ENCODE measurements at places on chromosomes 3 and 15.

DNA sequence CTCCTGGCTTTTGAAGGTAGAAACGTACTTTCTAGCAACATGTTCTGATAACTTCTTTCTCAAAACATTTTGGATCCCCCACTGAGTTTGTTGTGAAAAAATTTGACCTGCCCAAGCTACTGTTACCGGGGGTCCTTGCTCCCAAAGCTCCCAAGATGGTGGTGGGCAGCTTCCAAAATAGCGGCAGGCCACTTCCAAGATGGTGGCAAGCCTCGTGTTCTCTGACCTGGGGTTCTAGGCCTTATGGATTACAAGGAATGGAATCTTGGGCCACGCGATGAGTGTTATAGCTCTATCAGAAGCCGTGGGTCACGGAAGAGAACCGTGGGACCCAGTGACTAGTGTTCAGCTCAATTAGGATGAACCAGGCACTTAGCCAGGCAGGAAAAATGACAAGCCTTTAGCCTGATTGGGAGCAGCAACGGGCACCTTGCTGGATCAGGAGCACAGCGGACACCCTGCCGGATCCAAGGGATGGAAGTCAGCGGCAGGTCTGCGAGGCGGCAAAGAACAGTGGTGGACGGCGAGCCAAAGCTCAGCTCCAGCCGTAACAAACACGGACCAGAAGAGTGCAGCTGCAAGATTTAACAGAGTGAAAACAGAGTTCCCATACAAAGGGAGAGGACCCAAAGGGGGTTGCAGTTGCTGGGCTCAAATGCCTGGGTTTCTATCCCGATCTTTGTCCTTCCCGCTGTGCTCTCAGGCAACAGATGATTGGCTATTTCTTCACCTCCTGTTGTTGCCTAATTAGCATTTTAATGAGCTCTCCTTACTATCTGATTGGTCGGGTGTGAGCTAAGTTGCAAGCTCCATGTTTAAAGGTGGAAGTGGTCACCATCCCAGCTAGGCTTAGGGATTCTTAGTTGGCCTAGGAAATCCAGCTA is 133.3 kb downstream of the WDR72 start:
- DNase-seq: no peak

DNA sequence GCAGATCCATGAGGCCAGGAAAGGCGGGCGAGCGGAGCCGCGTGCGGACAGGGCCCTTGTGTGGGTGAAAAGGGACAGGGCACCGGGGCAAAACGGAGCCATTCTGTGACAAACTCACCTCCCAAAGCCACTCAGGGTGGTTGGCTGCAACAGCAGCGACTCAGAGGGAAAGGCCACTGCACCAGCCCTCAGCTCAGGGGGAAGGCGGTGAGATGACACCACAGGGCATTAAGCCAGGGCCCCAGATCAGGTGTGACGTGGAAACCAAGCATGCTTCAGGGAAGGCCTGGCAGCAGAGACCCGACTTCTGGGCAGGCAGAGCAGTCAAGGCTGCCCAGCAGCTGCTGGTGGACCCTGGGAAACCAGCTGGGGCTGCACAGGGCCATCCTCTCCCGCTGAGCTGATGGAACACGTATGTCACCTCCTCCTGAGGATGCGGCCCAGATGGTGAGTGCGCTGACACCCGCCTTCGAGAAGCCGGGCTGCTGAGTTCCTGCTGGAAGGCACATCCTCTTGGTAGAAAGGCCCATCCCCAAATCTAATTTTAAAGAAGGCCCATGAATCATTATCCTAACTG is 82.3 kb downstream of the CHSY1 start:
- DNase-seq: no peak

DNA sequence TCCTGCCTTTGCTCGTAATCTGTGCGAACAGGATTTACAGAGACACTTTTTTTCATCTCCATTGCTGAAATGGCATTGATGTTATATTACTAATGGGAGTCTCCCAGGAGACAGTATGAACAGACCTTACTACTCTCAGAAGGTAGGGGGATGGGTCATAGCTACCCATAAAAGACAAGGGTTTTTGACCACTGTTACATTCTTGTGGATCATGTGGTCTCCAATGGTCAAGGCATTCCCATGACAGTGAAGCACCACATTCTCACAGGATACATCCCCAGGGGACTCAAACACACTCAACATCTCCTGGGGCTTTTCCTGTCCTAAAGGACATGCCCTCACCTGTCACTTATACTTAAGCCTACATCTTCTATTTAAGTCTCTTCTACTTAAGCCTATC is 40.8 kb downstream of the MKRN3 start:
- no peak for DNase-seq

GRCh38 chr3:124826703-124827102 is 60.5 kb downstream of the ITGB5 start:
- no peak for DNase-seq

GRCh38 chr3:181363231-181363630 is 348.5 kb upstream of the SOX2 start:
- DNase-seq: no peak

DNA sequence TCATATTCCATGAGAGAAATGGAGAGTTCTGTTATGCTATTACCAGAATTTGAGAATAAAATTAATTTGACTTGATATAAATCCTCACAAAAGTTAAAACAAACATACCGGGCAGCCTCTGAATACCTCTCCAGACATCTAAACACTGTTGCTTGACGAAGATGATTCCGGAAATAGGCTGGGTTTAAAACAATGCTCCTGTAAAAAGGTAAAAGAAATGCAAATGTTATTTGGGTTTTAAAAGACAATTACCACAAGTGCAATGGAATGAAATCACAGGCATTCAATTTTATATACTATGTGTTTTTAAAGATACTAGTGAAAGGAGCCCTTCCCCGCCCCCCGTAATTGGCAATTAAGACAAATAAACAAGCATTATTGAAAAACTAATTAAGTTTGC is 121.7 kb downstream of the SPATA16 start:
- DNase-seq: no peak

GRCh38 chr3:149547413-149547812 is 72.9 kb downstream of the TM4SF4 start:
- DNase-seq: no peak

- no peak for DNase-seq
Observed at GRCh38 chr3:155664925-155665695, 79.8 kb downstream of the PLCH1 start.

GRCh38 chr3:48465237-48465530 is 18.6 kb downstream of the ATRIP start:
- no peak for DNase-seq

GRCh38 chr15:85770096-85771041 is 24.4 kb downstream of the KLHL25 start:
- no peak for DNase-seq

GRCh38 chr3:17469954-17470353 is 272.5 kb downstream of the TBC1D5 start:
- DNase-seq: no peak

GRCh38 chr3:13587442-13587841 is 38.5 kb downstream of the FBLN2 start:
- DNase-seq: no peak

DNA sequence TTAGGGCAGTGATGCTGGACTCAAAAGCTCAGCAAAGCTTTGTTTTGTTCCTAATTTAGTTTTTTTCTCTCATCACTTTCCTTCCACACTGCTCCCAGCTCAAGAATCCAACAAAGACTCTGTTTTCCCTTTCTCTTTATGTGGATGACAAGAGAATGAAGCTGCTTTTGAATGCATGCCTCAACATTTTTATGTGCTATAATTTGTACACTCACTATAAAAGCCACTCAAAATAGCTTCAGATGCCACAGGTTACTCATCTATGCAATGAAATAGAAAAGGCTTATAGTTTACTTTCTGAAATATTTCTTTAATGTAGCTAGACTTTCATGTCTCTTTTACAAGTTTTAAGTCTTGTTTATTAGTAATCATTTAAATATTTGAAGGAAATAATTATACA is 714.9 kb downstream of the OTOL1 start:
- DNase-seq: no peak

Measured in NCI-H1417 treated with DMSO at 0.1 percent for 48 hours (cell line).